ENCODE measurements at places on chromosomes 13 and 19.

GRCh38 chr13:40370661-40371060 is 295.8 kb downstream of the FOXO1 start:
- DNase-seq: no peak

DNA sequence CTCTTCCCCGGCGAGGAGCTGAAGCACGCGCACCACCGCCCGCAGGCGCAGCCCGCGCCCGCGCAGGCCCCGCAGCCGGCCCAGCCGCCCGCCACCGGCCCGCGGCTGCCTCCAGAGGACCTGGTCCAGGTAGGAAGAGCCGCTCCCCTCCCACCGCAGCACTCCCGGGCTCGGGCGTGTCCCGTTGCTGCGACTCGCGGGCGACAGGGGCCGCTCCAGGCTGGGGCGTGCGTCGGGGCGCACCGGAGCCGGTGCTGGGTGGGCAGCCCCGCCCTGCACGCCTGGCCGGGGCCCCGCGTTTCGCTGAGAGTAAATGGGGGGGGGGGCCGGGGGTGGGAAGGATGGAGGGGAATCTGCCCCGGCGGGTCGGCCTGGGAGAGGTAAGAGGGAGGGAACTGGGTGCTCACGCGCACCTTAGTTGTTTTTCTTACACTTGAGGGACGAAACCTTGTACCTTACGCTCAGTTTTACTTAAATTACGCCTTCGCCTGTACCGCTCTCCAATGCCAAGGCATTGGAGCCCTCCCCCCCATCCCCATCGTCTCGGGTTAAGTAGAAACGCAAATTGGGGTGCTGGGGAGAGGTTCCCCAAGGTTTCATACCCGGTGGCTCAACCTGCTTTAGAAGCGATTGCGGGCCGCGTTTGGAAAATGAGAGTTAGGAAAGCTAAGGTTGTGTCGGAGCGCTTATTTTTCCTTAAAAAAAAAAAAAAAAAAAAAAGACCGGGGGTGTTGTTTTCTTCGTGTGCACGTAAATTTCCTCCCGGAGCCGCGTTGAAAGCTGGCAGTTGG is 850 bp downstream of the KLF5 start:
- DNase-seq: peak; percentile 39

- DNase-seq: no peak
These were observed 25.0 kb downstream of the SERPINE3 start for GRCh38 chr13:51364404-51365008.

DNA sequence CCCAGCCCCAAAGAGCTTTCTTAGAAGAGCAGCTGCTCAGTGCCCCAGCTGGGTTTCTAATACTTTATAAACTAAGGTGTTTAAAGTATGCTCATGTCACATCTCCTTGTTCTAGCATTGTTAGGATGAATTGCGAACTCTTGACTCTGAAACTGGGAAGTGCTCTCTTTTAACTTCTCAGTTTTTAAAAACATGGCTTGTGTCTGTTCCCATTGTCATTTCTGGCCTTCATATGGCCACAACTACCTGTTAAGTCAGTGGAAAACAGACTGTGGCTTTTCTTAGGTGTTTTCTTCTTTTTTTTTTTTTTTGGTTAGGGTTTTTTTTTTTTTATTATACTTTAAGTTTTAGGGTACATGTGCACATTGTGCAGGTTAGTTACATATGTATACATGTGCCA is 164.7 kb downstream of the KCNRG start:
- DNase-seq: no peak

GRCh38 chr19:33683881-33684537 is 62.3 kb downstream of the CHST8 start:
- DNase-seq: no peak

DNA sequence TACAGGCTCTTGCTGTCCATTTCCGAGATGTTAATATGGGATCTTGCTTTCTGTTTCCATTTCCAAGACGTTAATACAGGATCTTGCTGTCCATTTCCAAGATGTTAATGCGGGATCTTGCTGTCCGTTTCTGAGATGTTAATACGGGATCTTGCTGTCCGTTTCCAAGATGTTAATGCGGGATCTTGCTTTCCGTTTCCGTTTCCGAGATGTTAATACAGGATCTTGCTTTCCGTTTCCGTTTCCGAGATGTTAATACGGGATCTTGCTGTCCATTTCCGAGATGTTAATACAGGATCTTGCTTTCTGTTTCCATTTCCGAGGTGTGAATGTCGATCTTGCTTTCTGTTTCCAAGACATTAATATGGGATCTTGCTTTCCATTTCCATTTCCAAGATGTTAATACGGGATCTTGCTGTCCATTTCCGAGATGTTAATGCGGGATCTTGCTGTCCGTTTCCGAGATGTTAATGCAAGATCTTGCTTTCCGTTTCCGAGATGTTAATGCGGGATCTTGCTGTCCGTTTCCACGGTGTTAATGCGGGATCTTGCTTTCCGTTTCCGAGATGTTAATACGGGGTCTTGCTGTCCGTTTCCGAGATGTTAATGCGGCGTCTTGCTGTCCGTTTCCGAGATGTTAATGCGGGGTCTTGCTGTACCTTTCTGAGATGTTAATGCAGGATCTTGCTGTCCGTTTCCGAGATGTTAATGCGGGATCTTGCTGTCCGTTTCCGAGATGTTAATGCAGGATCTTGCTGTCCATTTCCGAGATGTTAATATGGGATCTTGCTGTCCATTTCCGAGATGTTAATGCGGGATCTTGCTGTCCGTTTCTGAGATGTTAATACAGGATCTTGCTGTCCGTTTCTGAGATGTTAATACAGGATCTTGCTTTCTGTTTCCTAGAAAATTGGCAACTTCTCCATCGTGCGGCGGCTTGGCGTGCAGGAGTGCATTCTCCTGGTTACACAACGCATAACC is 38.3 kb downstream of the PEX11G start:
- no peak for DNase-seq

DNA sequence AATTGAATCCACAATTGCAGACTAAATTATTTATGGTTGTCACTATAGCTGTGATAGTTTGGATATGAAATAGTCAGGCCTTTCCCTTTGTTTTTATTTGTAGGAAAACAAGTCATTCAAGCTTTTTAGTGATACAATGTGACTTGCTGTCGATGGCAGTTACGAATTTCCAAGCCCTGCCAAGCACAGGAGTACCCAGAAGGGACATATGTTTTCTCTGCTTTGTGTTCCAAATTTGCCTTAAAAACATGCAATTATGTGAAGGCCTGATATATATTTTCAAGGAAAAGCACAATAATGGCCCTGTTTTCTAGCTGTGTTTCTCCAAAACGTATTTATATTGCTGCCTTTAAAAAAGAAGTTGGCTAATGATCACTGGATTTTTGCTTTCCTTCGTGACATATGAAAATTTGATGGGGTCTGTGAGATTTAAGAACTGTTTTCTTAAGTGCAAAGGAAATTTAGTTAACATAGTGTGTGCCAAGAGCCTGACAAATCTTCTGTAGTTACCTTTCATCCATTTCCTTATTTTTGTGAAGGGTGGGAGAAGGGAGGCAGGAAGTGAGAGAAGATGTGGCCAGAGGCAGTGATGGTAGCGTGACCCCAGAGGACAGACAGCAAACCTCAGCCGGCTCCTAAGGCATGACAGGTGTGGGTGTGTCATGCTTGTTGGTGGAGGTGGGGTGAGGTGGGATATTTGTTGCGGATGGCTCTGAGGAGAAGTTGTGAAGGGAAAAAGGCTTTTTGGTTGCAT is 79.6 kb downstream of the TEX26 start:
- no peak for DNase-seq

- DNase-seq: no peak
These were observed 126.1 kb upstream of the KL start for GRCh38 chr13:32889986-32890565.

GRCh38 chr19:10660346-10660745 is 6.2 kb downstream of the ILF3 start:
- no peak for DNase-seq

- no peak for DNase-seq
These were observed 35.7 kb upstream of the SLC10A2 start for GRCh38 chr13:103101901-103102300.

GRCh38 chr19:1401138-1401888 is at the start of gene GAMT:
Gene GAMT (minus strand): TSS chr19:1401542. CDS start chr19:1401476, 66 bp downstream.
- DNase-seq: peak; percentile 79

DNA sequence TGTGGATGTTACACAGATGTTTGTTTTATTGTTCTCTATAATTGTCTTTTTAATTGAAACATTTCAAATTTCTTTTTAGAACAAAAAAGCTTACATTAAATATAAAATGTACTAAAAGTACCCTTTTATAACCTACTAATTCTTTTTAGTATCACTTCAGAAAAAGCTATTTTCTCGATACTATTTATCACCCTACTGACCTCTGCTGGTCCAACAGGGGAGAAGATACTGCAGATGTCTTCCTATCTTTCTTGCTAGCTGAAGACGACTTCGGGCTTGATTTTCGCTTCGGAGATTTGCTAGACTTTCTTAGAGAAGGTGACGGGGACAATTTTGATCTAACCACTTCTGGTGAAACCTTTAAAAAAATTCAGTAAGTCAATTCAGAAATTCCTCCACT is 42.4 kb downstream of the ZC3H13 start:
- DNase-seq: no peak

GRCh38 chr13:51599444-51600176 is 15.3 kb downstream of the WDFY2 start:
- no peak for DNase-seq

DNA sequence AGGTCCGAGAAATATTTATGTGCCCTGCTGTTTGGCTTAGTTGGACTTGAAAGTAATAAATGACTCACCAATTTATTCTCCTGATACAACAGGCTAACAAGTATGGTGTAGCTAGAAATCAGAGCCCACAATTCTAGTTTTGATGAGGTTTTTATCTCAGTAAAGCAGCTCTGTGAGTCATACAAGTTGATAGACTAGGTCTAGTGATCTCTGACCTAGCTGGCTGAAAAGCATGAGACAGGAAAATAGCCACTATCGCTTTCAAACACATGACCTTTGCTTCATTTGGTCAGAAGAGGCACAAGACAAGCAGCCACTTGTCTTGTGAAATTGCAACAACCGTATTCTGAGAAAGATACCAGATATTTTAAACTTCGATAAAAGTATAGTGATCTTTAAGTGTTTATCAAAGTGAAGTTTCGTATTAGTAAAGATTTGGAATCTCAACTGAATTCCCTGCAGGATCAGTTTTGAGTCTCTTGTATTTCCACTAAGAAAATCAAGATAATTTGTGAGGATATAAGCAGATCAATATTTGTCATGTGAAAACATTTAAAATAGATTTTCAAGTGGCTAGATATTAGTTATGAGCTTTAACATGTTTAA is 126.7 kb downstream of the MAB21L1 start:
- no peak for DNase-seq

DNA sequence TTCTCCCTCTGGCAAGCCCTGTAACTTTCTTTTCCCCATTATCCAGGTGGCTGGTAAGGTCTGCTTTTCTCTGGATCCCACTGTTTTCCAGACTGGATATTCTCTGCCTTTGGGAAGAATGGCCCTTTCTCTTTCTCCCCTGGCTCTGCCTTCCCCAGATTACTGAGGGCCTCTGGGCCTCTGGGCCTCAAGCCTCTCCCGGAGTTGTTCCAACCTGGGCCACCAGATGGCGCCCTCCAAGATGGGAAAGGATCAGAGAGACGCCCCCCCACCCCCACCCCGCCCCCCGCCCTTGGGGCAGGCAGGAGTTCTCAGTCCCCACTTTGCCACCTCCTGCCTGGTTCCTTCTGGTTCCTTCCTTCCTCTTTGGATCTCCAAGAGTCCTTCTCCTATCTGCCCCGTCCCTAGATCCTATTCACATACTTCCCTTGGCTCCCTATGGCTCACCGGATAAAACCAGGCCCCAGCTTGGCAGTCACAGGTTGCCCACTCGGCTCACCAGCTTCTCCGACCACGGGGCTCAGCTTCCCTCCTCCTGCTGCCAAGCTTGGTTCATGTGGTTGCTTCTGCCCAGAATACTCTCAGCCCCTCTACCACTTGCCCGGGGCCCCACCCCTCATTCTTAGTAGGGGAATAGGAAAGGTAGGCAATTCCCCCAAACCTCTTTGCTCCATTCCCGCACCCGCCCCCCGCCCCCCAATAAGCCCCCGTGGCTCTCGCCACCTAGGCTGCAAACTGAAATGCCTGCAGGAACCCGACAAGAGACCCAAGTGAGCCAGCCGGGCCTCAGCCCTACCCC is 13.1 kb downstream of the EPS8L1 start:
- peak; percentile 76 for DNase-seq

DNA sequence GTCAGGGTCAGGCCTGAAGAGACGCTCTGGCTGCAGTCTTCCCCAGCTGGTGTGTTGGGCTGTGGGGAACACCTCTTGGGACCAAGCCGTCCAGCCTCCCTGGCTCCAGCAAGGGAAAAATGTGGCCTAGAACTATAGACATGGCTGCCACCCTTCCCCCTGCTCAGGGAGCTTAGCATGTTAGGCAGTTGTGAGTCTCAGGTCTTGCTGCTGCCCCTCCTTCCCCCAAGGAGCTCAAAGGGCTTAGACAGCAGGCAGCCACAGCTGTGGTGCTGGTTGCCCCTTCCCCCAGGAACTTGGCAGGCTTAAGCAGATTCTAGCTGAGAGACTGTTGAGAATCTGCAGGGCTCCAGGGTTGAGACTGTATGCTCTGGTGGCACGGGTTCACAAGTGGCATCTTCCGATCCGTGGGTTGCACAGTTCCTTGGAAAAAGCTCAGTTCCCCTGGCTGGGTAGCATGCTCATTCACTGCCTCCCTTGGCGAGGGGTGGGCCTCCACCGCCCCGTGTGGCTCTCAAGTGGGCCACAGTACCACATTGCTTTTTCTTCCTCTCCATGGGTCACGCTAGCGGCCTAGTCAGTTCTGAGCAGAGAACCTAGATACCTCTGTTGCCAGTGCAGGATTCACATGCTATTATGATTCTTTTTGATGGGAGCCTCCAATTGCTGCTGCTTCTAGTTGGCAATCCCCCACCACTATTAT is 1258.6 kb downstream of the OLFM4 start:
- DNase-seq: no peak

GRCh38 chr13:31870511-31870910 is 131.2 kb downstream of the RXFP2 start:
- DNase-seq: no peak

DNA sequence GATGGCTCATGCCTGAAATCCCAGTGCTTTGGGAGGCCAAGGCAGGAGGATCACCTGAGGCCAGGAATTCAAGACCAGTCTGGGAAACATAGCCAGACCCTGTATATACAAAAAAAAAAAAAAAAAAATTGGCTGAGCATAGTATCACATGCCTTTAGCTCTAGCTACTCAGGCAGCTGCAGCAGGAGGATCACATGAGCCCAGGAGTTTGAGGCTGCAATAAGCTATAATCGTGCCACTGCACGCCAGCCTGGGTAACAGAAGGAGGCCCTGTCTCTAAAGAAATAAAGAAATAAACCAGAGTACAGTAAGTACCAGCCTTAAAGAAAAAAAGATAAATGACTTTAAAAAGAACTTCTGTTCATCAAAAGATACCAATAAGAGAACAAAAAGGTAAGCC is 52.9 kb downstream of the FAM124A start:
- no peak for DNase-seq

DNA sequence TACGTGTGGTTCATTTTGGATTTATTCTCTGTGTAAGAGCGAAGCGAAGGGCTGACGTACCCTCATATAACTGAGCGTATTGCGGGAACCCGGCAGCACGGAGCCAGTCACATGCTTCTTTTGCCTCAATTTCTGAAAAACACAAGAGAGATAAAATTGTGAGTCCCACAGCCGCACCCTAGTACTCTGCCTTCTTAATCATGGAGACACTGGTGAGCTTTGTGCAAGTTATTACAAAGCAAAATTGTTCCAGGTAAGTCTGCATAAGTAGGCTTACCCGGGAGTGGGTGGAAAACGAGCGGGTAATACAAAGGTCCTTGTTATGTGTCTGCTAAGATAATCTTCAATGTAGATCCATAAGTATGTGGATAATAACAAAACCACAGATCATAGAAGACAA is 118.1 kb downstream of the STARD13 start:
- no peak for DNase-seq
